Stimulated activated CD8-positive, alpha-beta memory T cell treated with anti-CD3 and anti-CD28 coated beads, Interleukin-2, amount 100 ng/mL, for 1 hour (primary cell): ENCODE measurements at places on chromosomes 4 and X.
A peak's percentile ranks its signal among the peaks of the same experiment; 100 is the strongest.

DNA sequence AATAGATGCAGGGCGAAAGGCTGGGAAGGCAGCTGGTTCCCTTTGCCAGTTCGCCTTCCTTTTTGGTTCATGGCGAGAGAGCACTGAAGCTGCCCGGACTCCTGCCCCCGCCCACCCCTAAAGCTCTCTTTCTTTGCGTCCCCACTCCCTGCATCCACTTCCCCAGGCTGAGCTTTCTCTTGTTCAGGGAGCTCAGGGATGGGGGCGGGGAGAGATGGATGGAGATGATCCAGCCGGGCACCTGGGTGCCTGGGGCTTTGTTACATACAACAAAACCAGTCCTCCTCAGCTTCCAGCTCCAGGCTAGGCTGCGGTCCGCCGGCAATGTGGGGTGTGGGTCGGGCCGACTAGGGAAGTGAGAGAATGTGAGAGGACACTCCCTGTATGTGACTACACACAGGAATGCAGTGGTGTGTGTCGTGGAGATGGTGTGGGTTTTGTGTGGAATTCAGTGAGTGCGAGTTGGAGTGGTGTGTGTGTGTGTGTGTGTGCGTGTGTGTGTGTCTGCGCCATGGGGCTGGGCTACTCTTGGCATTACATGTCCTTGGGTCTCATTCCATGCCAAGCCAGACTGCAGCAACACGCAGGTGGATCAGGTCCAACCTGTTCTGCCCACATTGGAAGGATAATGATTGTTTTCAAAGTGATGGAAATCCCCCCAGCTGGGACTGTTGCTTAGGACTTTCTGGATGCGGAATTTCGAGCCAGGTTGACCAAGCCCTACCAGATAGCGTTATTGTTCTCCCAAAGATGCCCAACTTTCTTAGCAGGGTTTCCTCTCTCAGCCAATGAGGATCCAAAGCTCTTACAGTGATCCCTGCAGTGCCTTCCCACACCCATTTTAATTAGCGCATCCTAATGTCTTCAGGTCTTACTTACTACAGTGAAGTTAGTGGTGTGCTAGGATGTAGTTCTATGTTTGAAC, 149.4 kb upstream of the CHRDL1 start:
- no peak for DNase-seq

DNA sequence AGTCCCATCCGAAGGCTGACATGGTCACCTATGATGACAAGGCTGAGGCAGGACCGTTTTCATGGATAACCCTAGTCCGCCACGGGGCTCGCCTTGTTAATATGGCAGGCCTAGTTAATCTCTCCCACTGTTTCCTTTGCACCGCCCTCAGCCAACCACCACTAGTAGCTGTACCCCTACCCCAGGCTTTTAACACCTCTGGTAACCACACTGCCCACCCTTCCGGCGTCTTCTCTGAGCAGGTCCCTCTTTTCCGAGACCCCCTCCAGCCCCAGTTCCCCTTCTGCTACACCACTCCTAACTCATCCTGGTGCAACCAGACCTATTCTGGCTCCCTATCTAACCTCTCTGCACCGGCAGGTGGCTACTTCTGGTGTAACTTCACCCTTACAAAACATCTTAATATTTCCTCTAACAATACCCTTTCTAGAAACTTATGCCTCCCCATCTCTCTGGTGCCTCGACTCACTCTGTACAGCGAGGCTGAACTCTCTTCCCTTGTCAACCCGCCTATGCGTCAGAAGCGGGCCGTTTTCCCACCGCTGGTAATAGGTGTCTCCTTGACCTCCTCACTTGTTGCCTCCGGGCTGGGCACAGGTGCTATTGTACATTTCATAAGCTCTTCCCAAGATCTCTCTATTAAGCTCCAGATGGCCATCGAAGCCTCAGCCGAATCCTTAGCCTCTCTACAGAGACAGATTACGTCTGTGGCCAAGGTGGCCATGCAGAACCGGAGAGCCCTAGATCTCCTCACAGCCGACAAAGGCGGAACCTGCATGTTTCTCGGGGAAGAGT, 964.4 kb downstream of the RPA4 start:
- DNase-seq: no peak

- DNase-seq: no peak
These were observed 25.0 kb upstream of the NSG1 start for GRCh38 chr4:4361883-4362282.

DNA sequence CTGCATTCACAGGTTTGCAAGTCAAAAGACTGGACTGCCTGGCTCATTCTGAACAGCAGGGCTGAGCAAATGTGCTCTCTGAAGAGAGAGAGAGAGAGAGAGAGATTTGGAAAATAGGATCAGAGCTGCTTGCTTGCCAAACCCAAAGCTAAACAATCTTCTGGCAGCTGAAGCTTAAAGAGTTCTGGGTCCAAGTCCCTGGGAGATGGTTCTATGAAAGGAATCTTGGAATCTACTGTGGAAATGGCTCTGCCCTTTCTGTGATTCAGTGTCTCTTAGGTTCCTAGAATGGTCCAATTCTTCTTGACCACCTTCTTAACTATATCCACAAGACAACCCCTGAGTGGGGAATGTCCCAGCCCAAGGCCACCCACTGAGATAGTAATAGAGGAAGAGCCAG, 66.1 kb upstream of the EFNB1 start:
- DNase-seq: no peak

- DNase-seq: no peak
These were observed 9.7 kb downstream of the HS6ST2 start for GRCh38 chrX:132948648-132949260.

DNA sequence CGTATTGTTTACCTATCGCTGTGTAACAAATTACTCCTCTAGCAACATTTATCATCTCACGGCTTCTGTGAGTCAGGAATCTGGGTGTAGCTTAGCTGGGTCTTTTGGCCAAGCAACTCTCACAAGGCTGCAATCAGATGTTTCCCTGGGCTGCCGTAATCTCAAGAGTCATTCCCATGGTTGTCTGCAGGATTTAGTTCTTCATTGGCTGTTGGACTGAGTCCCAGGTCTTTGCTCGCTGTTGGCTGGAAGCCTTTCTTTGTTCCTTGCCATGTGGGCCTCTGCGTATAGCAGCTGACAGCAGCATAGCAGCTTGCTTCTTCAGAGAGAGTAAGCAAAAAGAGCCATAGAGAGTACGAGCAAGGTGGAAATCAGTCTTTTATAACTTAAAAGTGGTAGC, 16.8 kb downstream of the POLR2B start:
- DNase-seq: no peak

- DNase-seq: no peak
These were observed 260.3 kb upstream of the TENM3 start for GRCh38 chr4:181982856-181983255.

- no peak for DNase-seq
These were observed 415.2 kb upstream of the HS3ST1 start for GRCh38 chr4:11843927-11844326.

- DNase-seq: no peak
These were observed 111.5 kb upstream of the IL15 start for GRCh38 chr4:141524841-141525240.

- no peak for DNase-seq
These were observed 66.0 kb upstream of the DDX60 start for GRCh38 chr4:168384437-168385141.

DNA sequence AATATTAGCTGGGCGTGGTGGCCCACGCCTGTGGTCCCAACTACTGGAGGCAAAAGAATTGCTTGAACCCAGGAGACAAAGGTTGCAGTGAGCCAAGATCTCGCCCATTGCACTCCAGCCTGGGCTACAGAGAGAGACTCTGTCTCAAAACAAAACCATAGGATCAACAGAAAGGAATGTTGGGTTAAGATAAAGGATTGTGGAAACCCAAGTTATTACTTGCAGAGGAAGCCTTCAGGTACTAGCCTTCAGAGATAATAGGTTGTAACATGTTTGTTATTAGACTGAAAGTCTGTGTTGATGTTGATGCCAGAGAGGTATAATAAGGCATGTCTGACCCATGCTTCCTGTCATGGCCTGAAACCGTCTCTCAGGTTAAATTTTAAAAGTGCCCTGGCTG, 16.9 kb downstream of the SSX5 start:
- no peak for DNase-seq

- DNase-seq: no peak
These were observed 14.7 kb upstream of the GSX2 start for GRCh38 chr4:54085284-54085683.

DNA sequence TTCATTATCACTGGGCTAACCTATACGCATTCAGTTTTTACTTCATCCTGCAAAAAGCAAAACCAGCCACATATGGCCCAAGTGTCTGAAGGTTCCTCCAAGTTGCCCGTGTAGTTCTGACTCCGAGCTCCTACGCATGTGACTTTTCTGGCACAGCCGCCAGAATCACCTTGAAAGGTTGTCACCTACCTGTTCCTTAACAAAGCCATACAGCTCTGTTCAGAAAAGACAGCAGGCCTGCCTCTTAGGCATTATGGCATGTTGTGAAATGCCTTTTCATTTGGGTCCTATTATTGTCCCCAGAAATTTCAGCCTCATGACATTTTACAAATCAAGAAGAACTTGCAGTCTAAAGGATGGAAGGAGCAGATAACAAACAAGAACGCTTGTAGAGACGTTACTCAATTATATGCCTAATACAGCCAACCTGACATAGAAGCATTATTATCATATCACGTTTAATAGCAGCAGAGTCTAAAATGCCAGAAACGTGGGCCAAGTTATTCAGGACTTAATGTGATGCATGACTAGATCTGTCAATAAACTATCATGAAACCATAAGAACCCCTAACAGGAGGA, 118.5 kb downstream of the RBM47 start:
- no peak for DNase-seq

GRCh38 chrX:147570483-147570882, 341.2 kb upstream of the FMR1 start:
- DNase-seq: no peak

- DNase-seq: no peak
These were observed 912.1 kb upstream of the GRIA3 start for GRCh38 chrX:122272011-122272410.

DNA sequence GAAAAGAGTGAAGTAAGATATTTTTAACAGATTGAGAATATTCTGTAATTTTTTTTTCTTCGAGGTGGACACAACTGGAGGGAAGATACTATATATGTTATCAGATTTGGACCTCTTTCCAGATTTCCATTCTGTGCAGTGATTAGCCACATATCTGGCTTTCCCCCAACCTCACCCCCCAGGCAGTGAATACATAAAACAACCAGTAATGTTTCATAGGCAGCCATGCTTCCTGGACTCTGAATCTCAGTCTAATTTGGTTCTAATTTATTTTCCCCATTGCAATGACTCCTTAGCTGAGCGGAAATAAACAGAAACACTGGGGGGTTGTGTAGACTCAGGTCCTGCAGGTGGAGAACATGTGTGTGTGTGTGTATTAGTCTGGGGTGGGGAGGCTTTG, 226.5 kb downstream of the FBXW7 start:
- DNase-seq: no peak

GRCh38 chr4:148443512-148444295, 1.5 kb upstream of the NR3C2 start:
- DNase-seq: no peak

DNA sequence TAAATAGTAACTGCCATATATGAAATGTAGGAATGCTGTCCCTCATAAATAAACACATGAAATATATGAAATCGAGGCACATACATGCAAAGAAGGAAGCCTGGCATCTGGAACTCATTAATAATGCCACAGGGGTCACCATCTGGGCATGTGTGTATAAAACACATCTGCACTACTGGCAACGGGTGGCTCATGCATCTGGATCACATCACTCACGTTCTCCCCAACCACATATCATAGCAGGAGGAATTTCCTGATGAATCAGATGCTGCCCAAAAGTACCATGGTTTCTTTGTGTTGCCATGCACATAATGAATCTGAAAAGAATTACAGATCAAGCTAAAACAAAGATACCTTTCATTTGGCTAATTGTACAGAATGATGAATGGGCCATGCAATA, 28.6 kb downstream of the RNF175 start:
- DNase-seq: no peak

DNA sequence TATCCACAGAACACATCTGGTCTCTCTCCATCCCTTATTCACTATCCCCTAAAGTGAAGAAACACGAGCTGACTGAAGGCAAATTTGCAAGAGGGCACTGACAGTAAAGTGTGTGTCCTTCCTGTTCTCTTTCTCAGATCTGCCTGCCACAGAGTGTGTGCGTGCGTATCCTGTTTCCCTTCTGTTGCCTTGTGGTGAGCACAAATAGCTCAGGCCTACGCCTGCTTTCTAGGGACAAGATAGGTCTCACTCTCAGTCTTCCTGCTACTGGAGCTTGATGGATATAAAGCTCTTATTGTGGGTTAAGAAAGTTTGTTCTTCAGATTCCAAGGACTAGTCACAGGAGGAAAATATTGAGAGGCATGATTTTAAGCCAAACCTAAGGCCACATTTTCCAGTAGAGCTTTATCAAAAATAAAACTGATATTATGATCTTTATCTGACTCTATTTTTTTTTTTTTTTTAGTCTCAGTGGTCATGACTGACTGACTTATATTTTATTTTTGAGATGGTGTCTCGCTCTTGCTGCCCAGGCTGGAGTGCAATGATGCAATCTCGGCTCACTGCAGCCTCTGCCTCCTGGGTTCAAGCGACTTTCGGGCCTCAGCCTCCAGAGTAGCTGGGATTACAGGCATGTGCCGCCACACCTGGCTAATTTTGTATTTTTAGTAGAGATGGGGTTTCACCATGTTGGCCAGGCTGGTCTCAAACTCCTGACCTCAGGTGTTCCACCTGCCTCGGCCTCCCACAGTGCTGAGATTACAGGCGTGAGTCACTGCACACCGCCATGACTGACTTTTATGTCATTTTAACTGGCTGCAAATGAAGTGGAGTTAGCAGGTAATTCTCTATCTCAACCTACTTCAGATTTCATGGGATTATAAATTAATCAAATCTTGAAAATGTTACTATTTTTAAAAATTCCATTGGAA, 140.3 kb upstream of the SH3RF1 start:
- peak; percentile 8 for DNase-seq

DNA sequence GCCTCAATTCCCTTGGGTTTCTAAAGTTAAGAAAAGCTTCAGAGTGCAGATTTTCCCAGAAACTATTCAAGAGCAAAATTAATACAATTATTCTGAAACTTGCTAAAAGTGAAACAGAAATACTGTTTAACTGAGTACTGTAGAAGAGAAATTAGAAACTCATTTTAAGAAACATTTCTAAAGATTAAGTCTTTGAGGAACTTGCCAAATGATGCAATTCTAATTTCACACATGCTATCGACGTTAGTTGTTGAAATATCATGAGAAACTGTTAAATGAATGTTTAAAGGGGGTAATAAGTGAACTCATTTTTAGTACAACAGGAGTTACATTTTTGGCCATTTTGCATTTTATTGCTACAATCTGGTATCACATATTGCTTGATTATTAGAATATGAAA, 125.3 kb upstream of the MAOA start:
- no peak for DNase-seq

- DNase-seq: no peak
These were observed 172.0 kb downstream of the ATOH1 start for GRCh38 chr4:94000559-94000958.

- no peak for DNase-seq
These were observed 1461.1 kb downstream of the TECRL start for GRCh38 chr4:62948108-62948507.

GRCh38 chr4:155119006-155119405, 89.4 kb upstream of the NPY2R start:
- no peak for DNase-seq

GRCh38 chrX:22220941-22221340, 51.8 kb upstream of the CBLL2 start:
- no peak for DNase-seq

- no peak for DNase-seq
These were observed 93.6 kb downstream of the AFF2 start for GRCh38 chrX:148593987-148594386.
